ENCODE measurements at places on chromosomes 1 and 21.

DNA sequence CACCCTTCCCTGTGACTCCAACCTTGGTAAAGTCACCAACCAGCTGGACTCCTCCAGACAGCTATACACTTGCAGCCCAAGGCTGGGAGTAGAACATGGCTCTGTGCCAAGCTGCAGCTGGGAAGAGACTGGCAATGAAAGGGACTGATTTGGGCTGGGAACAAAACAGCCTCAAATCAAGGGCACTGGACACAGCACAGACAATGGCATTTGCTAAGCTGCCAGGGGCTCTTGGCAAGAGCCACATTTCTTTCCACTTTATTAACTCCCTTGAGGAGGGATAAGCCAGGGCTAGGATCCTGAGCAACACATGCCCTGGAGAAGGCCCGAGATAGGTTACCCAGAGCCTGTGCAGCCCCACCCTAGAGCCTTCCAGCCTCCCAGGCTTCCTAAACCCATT lies 12.0 kb downstream of the SYT11 start:
- no peak for DNase-seq

DNA sequence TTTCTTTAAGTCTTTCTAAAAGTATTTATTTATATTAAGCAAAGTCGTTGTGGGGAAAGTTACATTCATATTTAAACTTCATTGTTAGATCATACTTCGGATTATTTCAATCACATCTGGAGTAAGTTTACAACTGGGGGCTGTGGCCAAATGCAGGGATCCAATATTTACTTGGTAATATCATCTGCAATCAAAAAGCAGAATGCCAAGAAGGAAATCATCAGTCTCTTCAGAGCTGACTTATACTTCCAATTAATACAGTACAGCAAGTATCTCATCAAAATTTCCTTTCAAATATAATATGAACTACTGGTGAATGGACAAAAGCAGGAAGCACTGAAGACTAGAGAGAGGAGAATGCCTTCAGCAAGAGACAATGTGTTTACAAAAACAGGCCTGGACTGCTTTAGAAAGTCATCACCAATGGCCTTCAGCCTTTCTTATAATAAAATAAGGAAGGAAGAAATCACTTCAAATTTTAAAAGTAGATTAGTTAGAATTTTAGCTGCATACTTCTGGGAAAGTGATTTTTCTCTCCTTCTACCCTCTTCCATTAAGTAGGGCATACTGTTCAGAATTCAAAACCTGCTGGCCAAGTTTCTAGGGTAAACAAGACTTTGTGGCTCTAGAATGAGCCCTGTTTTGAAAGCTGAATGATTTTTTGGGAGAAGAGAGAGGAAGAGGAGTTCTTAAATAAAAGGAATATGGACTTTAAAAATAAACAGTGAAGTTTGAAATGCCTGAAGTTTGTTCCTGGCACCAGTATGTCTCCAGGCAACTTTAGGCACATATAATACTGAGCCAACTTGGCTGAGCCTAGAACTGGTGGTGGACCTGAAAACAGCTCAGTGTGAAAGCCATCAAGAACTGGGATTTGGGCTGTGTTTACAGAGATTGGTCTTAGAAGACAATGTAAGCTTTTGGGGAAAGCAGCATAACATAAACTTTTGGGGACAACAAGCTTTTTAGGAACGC lies 22.2 kb upstream of the MYOC start:
- no peak for DNase-seq

GRCh38 chr1:167522246-167522645 lies 3.9 kb upstream of the CD247 start:
- DNase-seq = no peak

GRCh38 chr1:89698020-89698560 lies 65.2 kb downstream of the LRRC8C start:
- no peak for DNase-seq

GRCh38 chr1:226195144-226195543 lies 8.6 kb upstream of the ACBD3 start:
- no peak for DNase-seq

GRCh38 chr1:217469983-217470382 lies 160.9 kb downstream of the GPATCH2 start:
- no peak for DNase-seq

- DNase-seq = no peak
Observed at GRCh38 chr1:37704966-37705365, 12.7 kb downstream of the CDCA8 start.

GRCh38 chr1:88061492-88062177 lies 622.4 kb upstream of the PKN2 start:
- no peak for DNase-seq

- no peak for DNase-seq
Observed at GRCh38 chr1:10888291-10888690, 91.8 kb upstream of the CASZ1 start.

GRCh38 chr1:113109908-113110554 lies 37.0 kb downstream of the LRIG2 start:
- DNase-seq = no peak

GRCh38 chr1:236338096-236338495 lies 56.0 kb upstream of the EDARADD start:
- no peak for DNase-seq

DNA sequence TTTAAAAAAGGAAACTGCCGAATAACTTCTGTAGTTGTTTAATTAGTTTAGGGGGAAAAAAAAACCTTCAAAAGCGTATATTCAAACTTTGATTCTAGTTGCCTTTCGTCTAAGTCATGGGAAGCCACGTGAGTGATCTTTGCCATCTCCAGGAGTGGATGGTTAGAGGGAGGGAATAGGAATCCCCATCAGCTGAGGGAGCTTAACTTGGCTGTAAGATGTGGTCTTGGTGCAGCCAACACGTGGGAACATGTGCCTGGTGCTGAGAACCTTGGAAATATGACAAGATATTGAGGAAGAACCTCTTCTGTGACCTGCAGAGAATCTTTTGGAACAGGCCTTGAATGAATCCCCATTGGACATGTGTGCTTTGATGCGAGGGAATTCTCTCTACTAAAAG lies 1.7 kb downstream of the BACE2 start:
- no peak for DNase-seq

Data from NCI-H187 (cell line).